ENCODE measurements at places on chromosomes 4 and X. TPM values are rescaled to one million over a fixed set of nuclear protein-coding genes. Genes with fewer than 3 reads are reported as not detected.

The PRR32 gene
- not detected for total RNA-seq

The SPON2 gene
- 4.7 TPM for total RNA-seq

The HNRNPD gene
- 72.0 TPM for total RNA-seq

The GRK4 gene
- 3.4 TPM for total RNA-seq

The CFAP47 gene
- total RNA-seq: not detected

The MAGEE2 gene
- total RNA-seq: not detected

The SHROOM4 gene
- total RNA-seq: 0.84 TPM

The ART3 gene
- 0.31 TPM for total RNA-seq

The ANKRD37 gene
- 3.8 TPM for total RNA-seq

The PWWP3B gene
- not detected for total RNA-seq
